ENCODE measurements at places on chromosomes 2 and 18.

GRCh38 chr2:99876956-99877355 lies 265.4 kb downstream of the AFF3 start:
- DNase-seq = no peak

DNA sequence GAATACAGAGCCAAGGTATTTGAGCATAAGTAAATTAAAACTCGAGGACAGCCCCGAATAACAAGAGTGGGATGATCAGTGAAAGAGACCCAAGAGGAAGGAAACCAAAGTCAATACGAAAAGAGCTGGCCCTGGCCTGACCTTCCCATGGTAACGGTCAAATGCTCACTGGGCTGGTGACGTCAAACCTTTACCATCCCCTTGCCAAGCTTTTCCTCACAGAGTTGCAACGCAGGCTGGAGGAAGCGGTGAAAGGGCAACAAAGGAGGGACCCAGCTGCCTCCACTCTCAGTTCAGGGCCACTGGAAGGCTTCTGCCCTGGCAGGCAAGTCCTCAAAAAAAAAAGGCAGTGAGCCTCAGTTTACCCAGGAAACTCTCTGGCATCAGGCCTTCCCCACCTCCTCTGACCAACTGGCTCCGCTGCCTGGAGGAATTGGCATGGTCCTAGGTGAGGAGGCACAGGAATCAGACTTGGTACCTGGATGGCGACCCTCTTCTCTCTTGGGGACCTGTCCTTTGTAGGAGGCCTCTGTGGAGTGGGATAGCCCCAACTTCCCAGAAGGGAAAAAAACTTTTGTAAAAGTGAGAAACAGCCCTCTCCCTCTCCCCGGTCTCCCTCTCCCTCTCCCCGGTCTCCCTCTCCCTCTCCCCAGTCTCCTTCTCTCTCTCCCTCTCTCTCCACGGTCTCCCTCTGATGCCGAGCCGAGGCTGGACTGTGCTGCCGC lies 212.4 kb downstream of the ANAPC1 start:
- no peak for DNase-seq

GRCh38 chr2:164875334-164876205 lies 33.9 kb upstream of the COBLL1 start:
- DNase-seq = no peak

DNA sequence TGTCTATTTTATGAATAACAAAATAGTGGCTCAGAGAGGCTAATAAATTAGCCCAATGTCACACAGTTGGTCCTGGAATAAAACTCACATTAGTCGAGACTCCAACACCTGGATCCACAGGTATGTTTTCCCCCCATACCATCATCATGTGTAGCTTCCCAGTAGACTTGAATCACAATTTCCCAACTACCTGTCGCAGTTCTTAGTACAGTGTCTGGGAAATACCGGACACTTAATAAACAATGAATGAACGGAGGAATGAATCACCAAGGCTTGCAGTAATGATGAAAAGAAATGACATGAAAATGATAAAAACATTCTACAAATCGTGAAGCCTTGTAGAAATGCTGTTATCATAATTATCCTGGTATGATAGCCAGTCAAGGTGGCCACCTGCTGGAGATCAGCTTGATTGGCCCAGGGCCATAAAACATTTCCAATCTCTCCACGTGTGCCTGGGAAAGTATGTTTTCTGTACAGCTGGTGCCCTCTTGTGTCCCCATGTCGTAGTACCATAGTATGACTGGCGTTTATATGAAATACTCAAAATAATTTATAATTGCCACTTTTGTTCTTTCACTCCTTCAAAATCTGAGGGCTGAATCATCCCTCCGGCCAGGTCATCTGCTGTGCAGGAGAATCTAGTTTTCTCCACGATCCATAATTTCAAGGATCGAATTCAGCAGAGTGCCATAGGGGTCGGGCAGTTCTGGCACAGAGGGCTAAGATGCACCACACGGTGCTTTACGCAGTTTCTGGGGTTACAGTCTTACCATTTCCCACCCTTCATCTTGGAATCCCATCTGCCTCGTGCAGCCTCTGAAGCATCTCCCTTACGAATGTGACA lies 95.4 kb downstream of the LAMA1 start:
- DNase-seq = peak; percentile 26

GRCh38 chr2:65043001-65043400 lies 13.2 kb upstream of the CEP68 start:
- DNase-seq = no peak

DNA sequence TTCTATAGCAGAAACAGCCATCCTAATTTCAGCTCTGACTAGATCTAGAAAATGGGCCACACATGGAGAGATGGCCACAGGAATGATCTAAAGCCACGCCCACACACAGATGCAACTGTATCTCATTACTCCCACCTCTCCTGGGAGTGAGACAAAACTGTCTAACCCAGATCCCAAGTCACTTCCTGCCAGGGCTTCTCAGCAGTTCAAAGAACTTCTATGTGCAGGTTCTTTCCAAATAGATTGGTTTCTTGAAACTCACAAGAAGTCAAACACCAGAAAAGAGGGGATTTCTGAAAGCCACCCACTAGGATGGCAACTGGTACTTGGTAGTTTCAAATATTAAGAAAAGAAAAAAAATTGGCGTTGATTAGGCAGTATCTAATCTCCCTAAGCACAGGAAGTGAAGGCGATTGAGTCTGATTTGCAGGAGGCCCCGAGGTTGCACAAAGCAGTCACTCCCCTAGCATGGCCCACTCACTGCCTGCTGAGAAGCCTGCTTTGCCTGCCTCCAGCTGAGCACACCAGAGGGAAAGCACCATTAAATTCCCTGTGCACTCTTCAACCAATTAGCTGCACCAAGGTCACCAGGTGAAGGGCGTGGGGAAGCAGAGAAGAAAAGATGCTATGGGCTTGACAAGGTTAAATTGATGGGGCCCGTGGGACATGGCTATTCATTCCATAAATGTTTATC lies 51.1 kb downstream of the PAPOLG start:
- DNase-seq = peak; percentile 58

DNA sequence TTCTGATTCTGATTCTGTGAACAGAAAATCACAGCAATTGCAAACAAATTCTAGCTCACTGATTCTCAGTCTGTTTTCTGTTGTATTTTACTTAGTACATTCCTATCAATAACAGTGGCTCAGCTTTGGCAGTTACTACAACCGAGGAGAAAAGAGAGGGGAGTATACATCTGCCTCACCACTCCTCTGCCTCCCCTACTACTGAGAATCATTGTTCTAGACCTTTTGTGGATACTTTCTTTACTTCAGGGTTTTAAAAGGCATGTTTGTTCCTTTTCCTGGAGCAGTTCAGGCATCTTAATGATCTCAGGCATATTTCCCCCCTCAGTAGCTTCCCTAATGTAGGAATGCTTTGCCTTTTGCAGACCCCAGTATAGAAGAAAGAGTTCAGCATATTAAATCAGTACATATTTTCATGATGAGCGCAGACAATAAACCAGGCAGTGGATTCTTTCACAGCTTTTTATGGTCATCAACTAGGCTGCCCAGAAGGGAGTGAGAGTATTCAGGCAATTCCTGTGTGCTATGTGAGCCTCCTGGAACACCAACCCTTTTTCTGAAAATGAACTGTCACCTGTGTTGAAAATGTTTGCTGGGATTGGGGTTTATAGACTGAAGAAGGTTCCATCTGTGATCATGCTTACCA lies 10.3 kb downstream of the STAMBP start:
- no peak for DNase-seq

- peak; percentile 78 for DNase-seq
Observed at GRCh38 chr2:120661551-120661950, 74.1 kb upstream of the GLI2 start.

DNA sequence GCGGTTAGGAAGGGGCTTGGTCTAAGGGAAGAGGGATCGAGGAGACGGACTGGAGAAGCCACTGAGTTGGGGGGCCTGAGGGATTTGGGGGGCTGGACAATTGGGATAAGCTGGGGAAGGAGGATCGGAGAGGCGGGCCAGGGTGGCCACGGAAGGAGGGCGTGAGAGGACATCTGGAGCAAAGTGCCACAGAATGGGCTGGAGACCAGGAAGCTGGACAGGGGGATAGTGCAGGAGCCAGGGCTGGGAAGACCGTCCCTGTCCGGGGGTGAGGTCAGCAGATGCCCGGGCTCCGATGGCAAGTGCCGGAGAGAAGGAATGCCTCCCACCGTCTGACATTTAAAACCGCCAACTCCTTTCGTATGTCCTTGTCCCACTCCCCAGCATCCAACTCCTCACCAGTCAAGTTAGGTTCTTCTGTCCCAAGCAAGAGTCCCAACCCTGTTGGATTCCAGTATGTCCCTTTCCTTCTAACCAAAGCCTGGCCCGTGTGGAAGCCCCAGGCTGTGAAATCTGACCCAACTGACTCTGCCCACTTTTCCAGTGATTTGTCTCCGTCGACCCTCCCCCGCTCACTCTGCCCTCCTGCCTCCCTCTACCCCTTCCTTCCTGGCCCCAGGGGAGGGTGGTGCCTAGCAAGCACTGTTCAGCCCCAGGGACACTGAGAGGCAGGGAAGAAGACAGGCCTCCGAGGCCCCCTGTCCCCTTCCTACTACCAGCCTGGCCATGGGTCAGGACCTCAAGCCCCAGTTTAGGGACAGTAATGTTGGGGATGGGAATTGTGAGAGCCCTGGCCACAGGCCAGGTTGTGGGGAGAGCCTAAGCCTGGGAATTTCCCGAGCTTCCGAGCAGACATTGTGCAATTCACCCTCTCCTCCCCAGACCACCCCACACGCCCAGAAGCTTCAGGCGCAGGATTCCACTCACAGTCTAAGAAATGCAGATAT lies 31.5 kb upstream of the TMBIM1 start:
- peak; percentile 98 for DNase-seq

DNA sequence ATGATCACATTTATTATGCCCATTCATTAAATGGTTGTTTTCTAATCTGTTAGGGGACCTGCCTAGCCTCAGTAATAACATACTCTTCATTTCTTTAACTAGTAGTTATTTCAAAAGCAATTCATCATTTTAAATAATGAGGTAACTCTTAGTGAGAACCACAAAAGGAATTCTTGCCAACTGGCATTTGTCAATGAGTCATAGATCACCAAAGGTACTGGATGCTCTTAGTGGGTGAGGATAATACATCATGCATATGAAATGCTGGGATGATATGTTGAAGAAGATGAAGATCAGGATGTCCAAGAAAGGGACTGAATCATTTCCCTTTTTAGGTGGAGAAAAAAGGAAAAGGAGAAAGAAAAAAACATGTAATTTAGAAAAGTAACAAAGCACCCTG lies 826.2 kb upstream of the DDX18 start:
- DNase-seq = no peak
